Suppressor macrophage treated with lipopolysaccharide for 1 hour (primary cell): ENCODE measurements at places on chromosomes 13 and 19.

DNA sequence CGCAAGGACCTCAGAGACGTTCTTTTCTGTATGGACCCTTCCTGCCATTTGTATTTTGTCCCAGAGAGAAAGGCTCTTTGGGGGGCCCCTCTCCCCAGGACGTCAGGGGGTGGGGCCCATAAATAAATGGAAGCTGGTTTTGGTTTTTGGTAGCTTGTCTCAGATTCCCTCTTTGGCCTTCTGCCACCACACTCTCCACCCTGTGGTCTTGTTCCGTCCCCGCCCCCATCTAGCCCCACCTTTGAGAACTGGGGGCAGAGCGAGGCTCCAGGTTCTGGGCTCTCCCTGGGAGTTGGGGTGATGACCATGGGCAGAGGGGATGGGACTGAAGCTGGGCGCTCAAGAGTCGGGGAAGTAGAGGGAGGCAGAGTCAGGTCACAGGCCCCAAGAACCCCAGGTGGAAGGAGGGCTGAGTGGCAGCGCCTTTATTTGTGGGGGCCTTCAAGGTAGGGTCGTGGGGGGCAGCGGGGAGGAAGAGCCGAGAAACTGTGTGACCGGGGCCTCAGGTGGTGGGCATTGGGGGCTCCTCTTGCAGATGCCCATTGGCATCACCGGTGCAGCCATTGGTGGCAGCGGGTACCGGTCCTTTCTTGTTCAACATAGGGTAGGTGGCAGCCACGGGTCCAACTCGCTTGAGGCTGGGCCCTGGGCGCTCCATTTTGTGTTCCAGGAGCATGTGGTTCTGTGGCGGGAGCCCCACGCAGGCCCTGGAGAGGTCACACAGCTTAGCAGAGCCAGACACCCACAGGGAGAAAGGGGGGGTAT is 3.3 kb downstream of the ISYNA1 start:
- no peak for DNase-seq

GRCh38 chr13:67223024-67223423 is 7.1 kb downstream of the PCDH9 start:
- peak; percentile 91 for DNase-seq

DNA sequence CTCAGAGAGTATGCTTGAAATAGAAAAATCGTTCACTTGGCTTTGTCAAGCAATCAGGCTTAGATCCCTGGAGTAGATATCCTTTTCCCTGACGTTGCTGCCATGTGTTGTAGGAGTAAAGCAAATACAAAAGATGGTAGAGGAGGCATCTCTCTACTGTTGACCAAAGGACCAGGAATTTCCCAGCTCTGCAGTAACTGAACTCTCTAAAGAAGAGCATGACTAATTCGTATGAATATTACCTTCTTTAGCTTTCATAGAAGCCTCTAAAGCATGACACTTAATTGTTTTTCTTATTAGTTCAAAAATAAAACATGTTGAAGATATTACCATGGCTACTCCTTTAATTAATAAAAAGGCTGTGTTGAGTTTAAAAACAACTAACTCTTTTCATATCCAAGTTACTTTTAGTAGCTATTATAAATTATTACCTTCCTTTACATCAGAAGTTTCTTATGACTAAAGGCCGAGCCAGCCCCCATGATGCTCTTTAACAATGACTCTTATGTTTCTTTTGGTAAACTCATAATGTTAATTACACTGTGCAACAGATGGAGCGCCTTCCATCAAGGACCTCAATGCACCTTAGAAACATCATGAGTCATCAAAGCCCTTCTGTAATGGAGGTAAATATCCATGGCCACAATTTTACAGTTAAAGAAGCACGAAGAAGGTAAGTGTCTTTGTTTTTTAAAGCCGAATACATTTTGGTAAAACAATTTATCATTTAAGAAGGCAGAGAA is 352.4 kb downstream of the KLF5 start:
- no peak for DNase-seq

- no peak for DNase-seq
These were observed 1556.8 kb upstream of the MIR17HG start for GRCh38 chr13:89790696-89791095.

GRCh38 chr13:27423333-27423732 is 1.1 kb upstream of the GTF3A start:
- no peak for DNase-seq

DNA sequence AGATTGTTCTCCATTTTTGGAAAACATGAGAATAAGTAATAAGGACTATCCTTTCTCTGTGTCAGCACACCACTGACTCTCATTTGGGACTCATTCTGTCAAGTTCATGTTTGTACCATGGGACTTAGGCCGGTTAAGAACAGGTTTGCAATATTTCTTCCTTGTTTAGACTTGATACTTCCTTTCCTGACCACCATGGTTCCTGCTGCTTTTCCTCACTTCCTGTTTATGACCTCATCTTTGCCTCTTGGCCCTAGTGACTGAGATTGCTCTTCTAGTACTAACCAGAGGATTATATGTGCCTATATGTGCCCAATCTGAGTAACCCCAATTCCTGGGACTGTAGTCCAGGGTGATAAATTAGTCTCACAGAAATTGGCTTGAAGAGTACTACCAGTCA is 32.5 kb upstream of the NDFIP2 start:
- DNase-seq: peak; percentile 53

GRCh38 chr13:97492257-97492656 is 58.3 kb downstream of the RAP2A start:
- DNase-seq: no peak

DNA sequence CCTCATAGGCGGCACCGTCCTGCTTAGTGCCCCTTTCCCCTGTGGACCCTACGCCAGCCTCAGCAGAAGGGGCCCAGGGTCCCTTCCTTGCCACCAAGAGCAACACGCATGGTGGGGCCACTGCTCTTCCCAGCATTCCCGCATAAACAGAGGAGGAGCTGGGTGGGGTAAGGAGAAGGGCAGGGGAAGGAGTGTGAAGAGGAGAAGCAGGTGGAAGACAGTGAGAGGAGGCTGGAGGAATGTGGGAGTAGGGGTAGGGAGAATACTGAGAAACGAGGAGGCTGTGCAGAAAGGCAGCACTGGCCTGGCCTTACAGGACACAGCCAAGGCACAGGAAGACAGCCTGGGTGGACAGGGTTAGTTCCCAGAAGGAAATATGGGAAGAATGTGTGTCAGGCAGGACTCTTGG is 43.9 kb downstream of the ZNF331 start:
- no peak for DNase-seq

DNA sequence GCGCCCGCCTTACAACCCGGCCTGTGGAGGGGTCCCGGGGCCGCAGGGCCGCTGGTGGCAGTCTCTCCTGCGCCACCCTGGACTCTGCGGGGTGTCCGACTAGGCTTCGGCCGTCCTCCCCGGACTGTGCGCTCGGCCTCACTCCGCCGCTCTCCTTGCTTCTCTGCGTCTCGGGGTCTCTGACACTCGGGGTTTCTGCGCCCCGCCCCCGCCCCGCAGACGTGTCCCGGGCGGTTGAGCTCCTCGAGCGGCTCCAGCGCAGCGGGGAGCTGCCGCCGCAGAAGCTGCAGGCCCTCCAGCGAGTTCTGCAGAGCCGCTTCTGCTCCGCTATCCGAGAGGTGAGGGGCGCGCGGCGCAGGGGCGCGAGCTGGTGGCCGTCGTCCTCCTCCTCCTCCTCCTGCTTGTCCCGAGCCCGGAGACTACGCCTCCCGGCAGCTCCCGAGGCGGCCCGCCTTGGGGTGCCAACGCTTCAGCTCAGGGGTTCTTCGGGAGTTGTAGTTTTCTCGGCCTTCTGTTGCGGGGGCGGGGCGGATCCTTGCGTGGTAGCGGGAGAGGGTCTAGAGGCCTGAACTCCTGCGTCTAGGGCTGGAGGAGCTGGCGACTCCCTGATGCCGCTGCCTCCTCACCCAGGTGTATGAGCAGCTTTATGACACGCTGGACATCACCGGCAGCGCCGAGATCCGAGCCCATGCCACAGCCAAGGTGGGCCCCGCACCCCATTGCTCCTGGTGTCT is 627 bp downstream of the LIN7B start:
- DNase-seq: peak; percentile 64

GRCh38 chr13:80560609-80561008 is 219.7 kb upstream of the SPRY2 start:
- no peak for DNase-seq

DNA sequence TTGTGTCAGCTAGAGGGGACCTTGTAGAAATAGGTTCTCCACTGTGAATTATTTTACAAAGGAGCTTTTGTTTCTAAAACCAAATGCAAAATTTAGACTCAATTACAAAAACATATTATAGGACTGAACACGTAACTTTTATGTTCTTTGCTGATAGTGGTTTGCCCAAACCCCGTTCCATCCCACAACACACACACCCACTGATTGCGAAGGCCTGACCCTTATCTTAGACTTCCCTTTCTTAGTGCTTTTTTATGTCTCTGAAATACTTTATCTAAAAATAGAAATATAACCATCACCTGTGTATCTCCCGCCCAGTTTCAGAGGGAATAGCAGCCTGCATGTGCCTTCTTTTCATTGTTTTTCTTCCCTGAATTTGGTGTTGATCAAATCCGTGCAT is 13.0 kb downstream of the CCNA1 start:
- no peak for DNase-seq

DNA sequence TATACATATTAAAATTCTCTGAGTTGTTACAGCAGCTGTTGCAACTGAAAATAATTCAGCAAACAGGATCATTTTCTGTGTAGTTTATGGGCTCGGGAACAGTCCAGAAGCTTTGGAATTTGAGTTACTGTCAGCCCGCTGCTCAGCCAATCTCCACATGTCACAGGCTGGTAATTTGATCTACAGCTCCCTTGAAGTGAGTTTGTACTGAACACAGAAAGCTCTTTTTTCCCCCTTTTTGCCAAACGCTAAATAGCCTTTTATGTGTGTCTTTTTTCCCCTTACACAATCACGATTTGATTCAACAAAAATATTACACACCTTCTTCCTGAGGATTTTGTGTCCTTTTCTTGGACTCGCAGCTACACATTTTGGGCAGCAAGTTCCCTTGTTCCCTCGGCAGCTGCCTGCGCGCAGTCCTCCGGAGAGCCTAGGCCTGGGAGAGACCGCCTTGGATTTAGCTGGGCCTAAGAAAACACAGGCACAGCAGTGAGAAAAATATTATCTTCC is 371.4 kb downstream of the KCNRG start:
- DNase-seq: no peak

GRCh38 chr19:52600639-52601024 is 30.5 kb downstream of the ZNF701 start:
- DNase-seq: no peak

- no peak for DNase-seq
These were observed 34.9 kb downstream of the EPS15L1 start for GRCh38 chr19:16436780-16437332.

DNA sequence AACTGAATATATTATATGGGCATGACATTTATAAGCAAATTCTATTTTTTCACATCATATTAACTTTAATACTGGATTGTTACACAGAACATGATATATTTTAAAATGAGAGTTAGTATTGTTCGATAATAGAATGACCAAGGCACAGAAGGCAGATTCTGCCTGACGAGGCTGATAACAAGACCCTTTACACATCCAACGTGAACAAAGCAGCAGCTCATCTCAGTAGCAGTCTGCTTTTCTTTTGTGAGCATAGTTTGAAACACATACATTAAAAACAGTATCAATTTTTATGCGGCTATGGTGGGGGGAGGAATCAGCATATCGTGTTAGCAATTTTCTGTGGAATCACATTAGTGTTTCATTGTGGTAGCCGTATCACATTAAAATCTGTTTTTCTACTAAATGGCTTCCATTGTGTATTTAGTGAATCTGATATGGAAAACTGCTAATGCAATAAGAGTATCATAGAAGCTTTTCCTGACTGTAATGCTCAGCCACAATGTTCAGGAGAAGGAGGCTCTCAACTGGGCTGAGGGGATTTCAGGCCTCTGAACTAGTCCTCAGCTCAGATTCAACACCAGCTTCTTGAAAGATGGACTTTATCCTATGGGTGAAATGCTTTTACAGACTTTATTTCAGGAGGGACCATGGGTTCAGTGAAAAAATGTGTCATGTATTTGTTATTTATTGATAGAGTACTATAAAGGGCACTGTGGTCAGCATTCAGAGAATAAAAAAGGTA is 4.0 kb downstream of the SMAD9 start:
- DNase-seq: no peak

GRCh38 chr13:28805193-28805819 is 14.8 kb upstream of the MTUS2 start:
- no peak for DNase-seq

GRCh38 chr13:25525884-25526283 is 154.1 kb downstream of the ATP8A2 start:
- no peak for DNase-seq

GRCh38 chr19:33231511-33231910 is 5.9 kb upstream of the SLC7A10 start:
- DNase-seq: peak; percentile 78

DNA sequence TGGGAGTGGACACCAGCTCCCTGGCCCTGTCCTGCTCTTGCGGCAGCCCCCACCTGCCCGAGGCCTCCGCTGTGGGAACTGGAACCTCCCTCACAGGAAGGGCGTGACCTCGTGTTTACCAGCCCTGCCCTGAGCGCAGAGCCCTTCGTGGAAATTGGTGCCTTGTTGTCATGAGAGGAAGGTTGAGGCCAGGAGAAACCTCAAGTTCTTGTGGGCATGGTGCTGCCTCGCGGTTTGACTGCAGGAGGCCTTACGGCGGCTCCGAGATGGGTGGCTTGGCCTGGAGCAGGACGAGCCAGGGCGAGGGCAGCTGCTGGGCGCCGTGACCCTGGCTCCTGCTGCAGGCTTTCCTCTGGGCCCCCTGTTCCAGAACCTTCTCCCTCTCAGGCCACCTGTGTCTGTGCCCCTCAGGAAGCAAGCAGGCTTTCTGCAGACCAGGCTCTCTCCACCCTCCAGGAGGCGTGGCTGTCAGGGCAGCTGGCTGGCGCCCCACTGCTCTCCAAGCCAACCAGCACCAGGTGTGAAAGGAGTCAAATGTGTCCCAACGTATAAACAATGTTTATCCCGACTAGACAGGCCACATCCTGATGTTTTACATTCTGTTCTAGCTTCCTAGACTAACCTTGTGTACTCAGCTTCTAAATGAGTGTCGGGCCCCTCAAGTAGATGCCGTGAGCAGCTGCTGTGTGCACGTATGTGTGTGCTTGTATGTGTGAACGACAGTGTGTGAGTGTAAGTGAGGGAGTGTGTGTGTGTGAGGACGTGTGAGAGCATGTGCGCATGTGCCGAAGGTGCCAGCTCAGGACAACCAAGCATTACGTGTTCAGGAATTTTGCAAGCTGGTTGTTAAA is 10.4 kb upstream of the RASA3 start:
- no peak for DNase-seq

DNA sequence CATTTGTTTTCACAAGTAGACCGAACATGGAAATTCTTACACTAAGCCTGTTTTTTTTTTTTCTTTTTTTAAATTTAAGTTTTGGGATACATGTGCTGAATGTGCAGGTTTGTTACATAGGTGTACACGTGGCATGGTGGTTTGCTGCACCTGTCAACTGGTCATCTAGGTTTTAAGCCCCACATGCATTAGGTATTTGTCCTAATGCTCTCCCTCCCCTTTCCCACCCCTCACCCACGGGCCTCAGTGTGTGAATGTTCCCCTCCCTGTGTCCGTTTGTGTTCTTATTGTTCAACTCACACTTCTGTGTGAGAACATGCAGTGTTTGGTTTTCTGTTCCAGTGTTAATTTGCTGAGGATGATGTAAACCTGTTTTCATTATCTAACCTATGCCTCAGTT is 2.6 kb downstream of the NLRP4 start:
- no peak for DNase-seq

GRCh38 chr13:94209117-94209516 is 270.4 kb downstream of the DCT start:
- DNase-seq: no peak
